Stimulated activated CD8-positive, alpha-beta memory T cell treated with anti-CD3 and anti-CD28 coated beads, Interleukin-15, amount 100 ng/mL, for 24 hours (primary cell): ENCODE measurements at places on chromosomes 1 and 21.
A peak's percentile ranks its signal among the peaks of the same experiment; 100 is the strongest.

DNA sequence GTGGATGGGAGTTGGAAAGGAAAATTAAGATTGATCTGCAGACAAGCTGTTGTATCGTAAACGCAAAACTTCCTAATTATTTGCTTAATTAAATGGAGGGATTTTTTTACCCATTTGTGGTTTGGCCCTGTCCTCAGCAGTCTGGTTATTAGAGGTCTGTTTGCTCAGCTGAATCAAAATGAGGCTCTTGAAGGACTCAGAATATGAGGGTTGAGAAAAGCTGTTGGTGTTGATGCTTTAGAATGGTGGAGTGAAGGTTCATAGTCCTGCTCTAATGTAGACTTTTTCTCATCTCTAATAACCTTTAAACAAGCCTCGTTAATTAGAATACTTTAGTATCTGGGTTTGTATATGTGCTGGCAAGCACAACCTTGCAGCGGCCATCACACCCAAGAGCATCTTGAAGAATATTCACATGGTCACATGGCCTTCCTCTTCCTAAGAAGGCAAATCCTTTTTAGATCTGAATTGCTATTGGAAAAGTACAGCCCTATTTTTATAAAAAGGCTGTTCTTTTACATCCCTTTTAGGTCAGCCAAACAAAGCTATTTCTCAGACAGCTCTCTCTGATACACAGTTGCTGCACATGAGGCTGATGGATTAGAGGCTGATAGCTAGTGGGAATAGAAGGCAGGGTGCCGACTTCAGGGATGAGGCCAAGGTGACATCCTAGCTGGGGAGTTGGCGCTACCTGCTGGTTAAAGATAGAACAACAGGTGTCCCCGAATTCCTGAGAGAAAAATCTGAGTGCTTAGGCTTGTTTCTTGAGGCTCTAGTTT is 53.8 kb downstream of the MACF1 start:
- peak; percentile 11 for DNase-seq

GRCh38 chr1:186113461-186113860 is 261.6 kb downstream of the TPR start:
- no peak for DNase-seq

DNA sequence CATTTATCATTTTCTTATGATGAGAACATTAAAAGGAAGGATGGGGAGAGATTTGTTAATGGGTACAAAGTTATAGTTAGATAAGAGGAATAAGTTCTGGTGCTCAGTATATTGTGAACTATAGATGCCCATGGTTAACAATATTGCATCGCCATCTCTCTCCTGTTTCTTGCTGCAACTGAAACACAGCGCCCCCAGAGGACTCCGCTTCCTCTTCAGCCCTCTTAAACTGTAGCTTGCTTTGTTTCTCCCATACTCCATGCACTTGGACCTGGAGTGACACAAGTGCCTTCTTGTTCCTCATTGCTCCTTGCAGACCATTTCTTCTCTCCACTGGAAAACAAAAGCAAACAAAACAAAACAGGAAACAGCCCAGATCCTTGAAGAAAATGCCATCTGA is 70.1 kb upstream of the NTPCR start:
- no peak for DNase-seq

- no peak for DNase-seq
Observed at GRCh38 chr1:28282426-28283407, 23.4 kb downstream of the SESN2 start.

DNA sequence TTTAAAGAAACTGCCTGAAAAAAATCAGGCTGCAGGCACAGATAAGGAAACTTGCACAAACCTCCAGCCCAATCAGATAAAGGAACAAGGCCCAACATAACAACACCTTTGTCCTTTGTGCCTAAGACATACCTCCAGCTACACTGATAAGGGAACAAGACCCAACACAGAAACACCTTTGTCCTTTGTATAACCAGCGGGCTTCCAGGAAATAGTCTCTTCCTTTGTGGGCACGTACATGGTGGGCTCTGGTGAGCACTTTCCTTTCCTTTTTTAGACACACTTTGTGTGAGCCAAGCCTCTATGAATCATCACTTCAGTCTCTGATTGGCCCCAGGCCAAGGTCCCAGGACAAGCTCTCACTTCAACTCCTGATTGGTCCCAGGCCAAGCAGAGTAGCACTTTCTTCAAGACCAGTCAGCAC is 23.6 kb downstream of the ZNF670 start:
- DNase-seq: no peak

- no peak for DNase-seq
Observed at GRCh38 chr1:56978819-56979218, 13.0 kb upstream of the C8B start.

- DNase-seq: no peak
Observed at GRCh38 chr1:47630346-47630745, 192.5 kb downstream of the FOXD2 start.

DNA sequence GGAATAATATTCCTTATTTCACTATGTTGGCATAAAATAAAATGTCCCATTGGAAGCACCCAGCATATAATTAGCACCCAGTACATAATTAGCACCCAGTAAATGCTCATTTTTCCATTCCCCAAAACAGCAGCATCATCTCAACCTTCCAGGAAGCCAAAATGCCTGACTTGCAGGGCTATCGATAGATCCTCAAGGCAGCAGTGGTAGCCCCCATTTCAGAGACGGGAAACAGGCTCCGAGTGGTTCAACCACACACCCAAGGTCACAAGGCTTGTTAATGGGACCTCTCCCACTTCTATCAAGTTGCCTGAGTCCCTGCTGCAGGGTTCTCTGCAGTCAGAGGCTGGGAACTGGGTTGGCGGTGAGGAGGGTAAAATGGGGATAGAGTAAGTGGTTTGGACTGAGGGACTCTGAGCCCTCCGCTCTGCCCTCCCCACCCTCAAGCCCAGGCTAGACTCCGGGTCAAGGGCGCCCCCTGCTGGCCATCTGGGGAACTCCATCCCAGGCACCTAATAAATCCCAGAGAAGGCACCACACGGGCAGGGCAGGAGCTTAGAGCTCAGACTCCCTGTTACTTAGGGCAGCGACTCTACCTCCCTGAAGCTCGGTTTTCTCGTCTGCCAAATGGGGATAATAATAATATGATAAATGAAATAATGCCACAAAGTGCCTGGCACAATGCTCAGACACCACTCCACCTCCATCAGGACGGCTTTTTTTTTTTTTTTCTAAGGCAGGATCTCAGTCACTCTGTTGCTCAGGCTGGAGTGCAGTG is 21.9 kb upstream of the LAPTM5 start:
- DNase-seq: peak; percentile 97

GRCh38 chr1:11314959-11315358 is 42.0 kb downstream of the UBIAD1 start:
- no peak for DNase-seq

DNA sequence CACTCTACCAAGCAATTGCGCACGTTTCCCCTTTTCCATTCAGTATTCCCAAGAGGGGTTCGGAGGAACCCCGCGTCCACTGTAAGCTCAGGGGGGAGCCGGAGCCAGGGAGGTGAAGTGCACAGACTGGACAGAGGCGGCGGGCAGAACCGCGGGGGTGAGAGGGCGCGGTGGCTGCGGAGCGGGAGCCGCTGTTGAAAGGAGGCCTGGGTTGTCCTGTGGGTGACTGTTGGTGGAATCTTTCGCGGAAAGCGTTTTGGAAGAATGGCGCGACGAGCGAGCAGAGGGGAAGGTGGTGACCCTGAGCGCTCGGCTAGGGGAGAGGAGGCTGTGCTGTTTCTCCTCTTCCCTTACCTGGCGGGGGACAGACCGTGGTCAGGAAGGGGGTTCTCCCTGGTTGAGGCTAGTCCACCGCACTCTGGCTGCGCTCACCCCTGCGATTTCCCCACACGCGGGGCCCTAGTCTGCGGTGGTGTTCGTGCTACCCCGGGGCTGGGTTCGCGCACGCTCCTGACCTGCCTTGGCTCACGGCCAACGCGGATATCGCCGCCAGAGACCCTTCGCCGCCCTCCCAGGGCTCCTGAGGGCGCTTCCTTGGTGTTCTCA is 92.8 kb downstream of the PRKAB2 start:
- DNase-seq: no peak
